ENCODE measurements at places on chromosomes 7 and 10.
A peak's percentile ranks its signal among the peaks of the same experiment; 100 is the strongest.

DNA sequence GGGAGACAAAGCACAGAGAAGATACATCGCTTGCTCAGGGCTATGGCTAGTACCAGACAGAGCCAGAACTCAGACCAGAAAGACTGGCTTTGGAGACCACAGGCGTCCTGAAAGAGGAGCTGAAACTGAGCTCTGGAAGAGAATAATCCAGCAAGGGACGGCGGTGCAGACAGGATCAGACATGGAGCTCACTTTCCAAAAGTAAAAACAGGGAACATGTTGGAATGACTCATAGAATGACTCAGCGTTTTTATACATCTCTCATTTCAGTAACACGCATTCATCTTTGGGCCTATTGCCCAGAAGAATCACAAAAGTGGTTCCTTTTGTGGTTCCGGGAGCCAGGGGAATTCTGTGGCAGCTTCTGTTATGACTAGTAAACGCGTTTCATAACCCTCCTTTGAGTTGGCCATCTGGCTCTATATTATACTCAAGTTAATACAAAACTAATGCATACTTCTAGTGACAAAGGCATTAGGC, 37.2 kb downstream of the PLEKHS1 start:
- peak; percentile 80 for DNase-seq

GRCh38 chr7:106591146-106591545, 69.8 kb downstream of the CCDC71L start:
- DNase-seq = no peak

GRCh38 chr10:44198780-44199097, 186.2 kb downstream of the CXCL12 start:
- DNase-seq = no peak

GRCh38 chr7:2540641-2541051, 14.7 kb downstream of the BRAT1 start:
- DNase-seq = no peak

GRCh38 chr7:81627536-81628287, 142.1 kb downstream of the HGF start:
- no peak for DNase-seq

DNA sequence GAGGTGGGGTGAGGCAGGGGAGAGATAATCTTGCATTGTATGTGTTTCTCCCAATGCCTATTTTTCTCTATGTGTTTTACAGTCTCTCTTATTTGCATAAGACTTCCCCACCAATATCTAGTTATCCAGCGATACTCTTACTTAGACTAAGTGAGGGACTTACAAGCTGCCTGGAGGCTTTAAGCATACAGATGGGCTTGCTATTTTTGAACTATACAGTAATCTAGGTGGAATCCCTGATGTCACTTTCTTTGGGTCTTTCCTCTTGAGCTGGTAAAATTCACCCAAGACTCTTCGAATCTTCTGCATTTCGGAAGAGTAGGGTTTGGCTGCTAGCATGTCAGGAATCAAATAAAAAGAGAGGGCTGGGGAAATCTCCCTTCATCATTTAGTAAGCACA, 76.6 kb downstream of the NDUFB2 start:
- DNase-seq = no peak

- no peak for DNase-seq
Observed at GRCh38 chr10:119538632-119539358, 3.7 kb downstream of the RGS10 start.

- peak; percentile 33 for DNase-seq
Observed at GRCh38 chr7:96685755-96686154, 23.9 kb downstream of the SEM1 start.

DNA sequence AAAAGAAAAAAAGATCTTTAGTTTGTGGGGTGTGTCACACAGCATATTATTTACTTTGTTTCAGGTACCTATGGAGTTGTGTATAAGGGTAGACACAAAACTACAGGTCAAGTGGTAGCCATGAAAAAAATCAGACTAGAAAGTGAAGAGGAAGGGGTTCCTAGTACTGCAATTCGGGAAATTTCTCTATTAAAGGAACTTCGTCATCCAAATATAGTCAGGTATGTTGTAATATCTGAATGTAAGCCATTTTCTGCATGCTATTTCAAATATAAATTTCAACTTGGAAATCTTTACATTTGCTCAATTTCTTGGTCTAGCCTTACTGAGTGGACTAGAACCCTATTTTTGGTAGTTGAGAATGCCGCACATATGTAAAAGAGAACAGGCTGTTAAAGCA, 6.4 kb downstream of the CDK1 start:
- no peak for DNase-seq

DNA sequence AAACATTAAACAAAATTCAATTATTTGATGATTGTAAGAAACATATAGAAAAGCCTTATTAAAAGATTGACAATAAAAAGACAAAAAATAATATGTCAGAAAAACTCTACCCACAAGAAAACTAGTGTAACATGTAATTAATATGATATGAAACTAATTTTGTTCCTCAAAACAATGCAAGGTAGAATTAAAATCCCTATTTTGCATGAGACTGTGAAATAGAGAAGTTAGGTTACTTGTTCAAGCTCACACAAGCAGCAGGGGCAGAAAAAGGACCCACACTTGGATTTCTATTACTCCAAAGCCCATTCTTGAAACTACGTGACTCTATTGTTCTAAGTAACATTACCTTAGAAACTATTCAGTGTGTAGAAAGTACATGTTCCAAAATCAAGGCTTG, 96.4 kb downstream of the KCNMA1 start:
- no peak for DNase-seq

- DNase-seq = no peak
Observed at GRCh38 chr10:124561206-124561605, 99.6 kb downstream of the LHPP start.

DNA sequence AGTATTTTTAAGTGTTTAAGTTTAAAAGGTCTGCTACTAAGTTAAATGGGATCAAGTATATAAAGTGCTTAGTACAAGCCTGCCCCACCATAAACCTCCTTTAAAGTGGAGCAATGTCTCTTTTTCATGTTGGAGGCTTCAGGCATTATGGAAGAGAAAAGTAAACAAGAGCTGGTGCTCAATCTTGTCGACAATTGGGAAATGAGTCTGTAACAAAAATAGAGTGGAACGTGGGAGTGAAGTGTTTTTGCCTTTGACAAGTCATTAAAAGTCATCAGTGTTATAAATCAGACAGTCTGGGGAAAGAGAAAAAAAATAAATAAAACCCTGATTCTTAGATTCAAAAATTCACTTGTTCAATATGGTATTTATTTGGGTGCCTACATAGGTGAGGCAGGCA, 44.7 kb downstream of the DNAJC12 start:
- no peak for DNase-seq

DNA sequence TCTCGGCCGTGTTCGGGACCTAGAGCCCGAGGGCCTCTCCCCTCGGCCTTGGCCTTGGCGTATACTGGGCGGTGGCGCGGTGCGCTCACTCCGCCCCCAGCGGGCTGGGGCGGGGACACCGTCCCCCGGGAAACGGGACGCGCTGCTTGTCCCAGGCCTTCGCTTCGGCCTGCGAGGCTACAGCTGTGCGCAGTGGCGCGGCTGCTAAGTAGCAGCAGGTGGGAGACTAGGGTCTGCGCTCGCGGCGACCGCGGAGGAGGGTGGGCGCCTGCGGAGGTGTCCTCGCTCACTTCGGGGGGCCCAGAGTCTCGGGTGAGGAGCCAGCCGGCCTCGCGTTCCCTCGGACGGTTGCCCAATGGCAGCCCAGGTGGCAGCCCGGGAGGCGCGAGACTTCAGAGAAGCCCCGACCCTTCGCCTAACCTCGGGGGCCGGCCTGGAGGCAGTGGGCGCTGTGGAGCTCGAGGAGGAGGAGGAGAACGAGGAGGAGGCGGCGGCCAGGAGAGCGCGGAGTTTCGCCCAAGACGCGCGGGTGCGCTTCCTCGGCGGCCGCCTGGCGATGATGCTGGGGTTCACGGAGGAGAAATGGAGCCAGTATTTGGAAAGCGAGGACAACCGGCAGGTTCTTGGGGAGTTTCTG, at the start of gene DNAH11:
Gene DNAH11, plus strand, starts transcription at position 149 of the 637 bp plus-strand sequence. Its CDS starts 207 bp downstream, at position 356.
- no peak for DNase-seq

DNA sequence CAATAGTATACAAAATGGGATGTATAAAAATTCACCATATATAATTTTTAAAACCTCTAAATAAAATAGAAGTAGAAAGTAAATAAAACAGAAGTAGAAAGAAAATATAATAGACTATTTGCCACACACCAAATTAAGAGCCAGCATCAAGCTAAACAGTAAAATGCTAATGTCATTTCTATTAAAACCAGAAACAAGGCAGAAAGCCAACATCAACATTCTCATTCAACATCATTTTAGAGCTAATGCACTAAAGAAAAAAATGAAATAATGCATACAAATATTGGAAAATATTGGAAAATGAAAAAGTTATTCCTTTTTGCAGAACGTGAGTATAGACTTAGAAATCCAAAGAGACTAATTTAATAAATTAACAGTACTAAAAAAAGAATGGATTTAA, 23.4 kb upstream of the RELN start:
- DNase-seq = no peak

DNA sequence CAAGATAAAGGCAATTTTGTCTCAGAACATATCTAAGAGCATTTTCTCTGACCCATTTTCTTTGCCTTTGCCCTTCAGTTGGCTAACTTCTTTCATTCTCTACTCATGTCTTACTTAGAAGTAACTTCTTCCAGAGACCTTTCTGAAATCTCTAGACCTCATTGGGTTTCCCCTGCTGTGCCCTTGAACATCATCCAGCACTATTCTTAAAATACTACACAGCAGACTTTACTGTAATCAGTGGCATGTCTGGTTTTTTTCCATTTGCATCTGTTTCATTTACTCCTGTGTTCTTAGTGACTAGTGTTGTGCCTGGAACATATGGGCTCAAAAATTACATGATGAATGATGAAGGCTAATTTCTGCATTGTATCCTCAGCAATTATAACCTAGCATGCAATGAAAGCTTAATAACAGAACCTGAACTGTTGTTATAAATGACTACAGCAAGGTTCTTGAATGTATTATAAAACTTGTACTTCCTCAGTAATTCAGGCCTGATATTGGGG, 301.9 kb downstream of the CDK14 start:
- DNase-seq = peak; percentile 21

- DNase-seq = no peak
Observed at GRCh38 chr10:133262696-133263095, 14.0 kb downstream of the ADAM8 start.

DNA sequence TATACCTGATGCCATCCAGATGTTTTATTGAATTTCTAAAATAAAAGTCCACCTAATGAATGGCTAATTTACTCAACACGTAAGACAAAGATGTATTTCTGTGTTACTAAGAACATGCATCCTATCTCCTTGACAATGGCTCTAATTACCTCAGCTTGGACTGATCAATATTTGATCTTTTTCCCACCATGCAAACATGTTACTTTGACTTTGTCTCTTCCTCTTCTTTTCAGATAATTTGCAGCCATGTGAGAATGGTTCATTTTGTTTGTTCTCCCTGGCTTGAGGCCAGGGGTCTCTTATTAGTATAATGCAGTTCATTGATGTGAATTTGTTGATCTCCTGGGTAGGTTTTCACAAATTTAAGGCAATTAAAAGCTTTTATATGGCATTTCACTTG, 302.1 kb downstream of the ADK start:
- DNase-seq = no peak

DNA sequence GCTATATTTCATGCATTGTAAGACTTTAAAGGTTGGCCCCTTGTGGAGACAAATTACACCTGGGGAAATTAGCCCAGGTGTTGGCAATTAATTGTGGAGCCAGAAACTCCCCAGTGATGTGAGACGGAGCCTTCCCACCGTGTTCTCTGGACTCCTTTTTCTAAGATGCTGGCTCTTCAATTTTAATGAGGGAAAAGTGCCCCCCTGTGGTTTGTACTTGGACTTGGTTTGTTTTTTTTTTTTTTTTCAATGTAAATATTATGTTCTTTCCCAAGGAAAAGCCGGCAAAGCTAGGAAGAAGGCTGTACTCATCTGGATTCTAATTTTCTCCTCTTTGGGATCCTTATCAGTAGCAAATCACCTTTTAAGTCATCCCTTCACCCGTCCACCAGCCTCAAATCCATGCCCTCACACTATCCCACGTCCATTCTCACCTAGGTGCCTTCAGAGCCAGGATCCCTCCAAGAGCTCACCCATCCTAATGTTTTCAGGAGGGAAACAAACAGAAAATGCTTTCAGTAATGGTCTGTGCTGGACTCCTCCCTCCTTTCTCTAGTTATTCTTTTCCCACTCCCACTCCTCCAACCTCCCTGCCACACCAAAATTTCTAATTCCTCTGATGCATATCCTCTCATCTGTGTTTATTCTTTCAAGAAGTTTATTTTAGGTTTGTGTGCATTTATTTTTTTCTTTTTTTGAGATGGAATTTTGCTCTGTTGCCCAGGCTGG, 20.4 kb upstream of the ST8SIA6 start:
- DNase-seq = no peak

DNA sequence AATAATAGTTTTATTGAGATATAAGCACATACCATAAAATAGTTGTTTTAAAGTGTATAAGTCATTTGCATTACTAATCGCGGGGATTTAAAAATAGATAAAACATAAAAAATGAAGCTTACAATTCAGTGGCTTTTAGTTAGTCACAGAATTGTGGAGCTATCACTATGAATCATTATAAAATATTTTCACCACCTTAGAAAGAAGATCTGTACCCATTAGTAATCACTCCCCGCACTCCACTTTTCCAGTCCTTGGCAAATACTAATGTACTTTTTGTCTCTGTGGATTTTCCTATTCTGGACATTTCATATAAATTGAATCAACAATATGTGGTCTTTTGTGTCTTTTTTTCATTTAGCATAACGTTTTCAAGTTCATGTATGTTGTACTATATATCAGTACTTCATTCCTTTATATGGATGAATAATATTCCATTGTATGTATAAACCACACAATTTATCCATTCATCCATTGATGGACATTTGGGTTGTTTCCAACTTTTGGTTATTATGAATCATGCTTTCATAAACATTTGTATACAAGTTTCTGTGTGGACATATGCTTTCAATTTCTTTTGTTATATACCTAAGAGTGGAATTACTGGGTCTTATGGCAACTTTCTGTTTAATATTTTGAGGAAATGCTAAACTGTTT, 162.5 kb downstream of the MAGI2 start:
- no peak for DNase-seq

DNA sequence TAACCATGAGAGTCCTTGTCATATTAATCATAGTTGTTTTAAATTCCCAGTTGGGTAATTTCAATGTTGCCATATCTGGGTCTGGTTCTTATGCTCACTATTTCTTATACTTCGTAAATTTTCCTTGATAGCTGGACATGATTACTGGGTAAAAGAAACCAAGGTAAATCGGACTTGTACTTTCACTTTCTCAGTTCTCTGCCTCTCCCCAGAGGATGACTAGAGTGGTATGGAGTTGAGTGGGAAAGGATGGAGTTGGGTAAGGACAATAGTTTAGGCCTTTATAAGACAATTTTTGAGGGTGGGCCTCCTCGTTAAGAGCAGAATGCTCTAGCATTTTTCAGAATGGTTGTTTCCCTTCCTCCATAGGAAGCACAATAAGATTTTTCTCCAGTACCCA, 106.1 kb downstream of the CRPPA start:
- no peak for DNase-seq

- no peak for DNase-seq
Observed at GRCh38 chr10:12154516-12154915, 25.0 kb downstream of the SEC61A2 start.

- no peak for DNase-seq
Observed at GRCh38 chr10:31668326-31668725, 260.3 kb downstream of the ARHGAP12 start.
